ENCODE measurements at places on chromosomes 13 and 19.

GRCh38 chr13:75312884-75313520 is 169.0 kb downstream of the TBC1D4 start:
- DNase-seq = peak; percentile 77

DNA sequence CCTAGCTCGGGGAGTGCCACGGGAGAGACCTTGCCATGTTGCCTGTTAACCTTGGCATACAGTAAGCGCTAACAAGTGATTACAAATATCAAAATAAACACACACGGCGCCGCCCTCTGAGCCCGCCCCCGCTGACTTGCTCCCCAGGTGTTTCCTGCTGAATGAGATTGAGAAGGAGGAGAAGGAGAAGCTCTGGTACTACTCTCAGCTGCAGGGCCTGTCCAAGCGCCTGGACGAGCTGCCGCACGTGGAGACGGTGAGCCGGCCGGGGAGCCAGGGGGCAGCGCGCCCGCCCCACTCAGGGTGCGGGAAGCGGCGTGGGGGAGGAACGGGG is 5.0 kb downstream of the APC2 start:
- DNase-seq = no peak

- DNase-seq = no peak
Observed at GRCh38 chr19:14943601-14944000, 2.3 kb downstream of the OR7C2 start.

DNA sequence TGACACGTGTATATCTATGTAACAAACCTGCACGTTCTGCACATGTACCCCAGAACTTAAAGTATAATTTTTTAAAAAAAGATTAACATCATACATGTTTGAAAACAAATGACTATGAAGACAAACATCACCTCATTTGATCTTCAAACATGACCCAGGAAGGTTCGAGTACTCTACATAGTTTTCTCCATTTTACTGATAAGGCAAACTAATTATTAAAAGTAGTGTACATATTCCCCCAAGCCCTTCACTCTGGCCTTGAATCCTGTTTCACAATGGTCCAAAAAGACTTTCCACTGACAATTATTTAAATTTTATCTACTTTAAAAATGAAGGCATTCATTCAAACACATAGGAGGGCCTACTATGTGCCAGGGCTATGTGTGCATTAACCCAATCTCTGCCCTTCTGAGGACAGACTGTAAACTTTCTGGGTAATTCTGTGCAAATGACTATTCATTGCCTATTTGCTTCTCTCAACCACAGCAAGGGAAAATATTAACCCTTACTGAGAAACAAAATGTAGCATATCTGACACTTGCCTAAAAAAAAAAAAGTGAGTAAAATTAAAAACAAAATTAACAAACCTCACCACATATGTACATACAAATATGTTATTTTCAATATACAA is 22.1 kb downstream of the ATP7B start:
- no peak for DNase-seq

- DNase-seq = no peak
Observed at GRCh38 chr19:32824191-32824751, 45.3 kb downstream of the SLC7A9 start.

- no peak for DNase-seq
Observed at GRCh38 chr19:2199215-2199614, 35.5 kb downstream of the DOT1L start.

DNA sequence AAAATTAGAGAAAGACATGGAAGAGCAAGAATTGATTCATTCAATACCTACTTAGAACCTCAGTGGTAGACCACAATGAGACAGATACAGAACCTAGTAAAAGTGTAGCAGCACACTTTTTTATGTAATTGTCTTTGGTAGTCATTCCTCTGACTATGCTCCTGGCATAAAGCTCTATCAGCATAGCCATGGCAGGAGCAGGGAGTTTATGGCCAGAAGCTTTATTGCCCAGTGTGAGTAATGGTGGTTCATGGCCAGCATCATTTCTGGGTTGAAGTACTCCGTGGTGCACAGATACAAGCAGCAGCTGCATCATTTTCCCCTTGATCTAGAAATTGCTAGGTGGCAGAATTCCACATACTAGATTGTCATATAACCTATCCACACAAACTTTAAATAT is 352.6 kb downstream of the TBC1D4 start:
- DNase-seq = no peak

DNA sequence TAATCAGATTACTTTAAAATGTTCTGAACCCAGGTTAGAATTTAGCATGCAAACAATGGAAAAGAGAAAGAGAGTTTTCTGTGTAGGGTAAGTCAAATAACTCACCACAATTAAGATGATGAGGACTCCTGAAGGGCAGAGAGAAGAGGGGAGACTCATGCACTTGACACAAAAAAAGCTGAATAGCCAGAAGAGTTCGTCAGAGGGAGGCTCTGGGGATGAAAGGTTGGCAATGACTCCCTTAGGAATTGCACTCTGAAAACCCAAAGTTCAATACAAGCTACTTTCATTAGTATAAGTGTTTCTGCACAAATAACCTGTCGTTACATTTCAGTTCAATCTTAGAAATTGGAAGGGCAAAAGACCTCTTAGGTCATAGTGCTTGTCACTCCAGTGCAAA is 434.4 kb upstream of the PCDH9 start:
- DNase-seq = no peak

DNA sequence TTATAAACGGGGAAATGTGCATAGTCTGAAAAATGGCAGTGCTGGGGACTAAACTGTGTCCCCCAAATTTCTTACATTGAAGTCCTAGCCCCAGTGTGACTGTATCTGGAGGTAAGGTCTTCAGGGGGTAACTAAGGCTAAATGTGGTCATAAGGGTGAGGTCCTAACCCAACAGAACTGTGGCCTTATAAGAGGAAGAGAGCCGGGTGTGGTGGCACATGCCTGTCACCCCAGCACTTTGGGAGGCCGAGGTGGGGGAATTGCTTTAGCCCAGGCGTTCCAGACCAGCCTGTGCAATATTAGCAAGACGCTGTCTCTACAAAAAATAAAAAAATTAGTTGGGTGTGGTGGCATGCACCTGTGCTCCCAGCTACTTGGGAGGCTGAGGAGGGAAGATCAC is 17.8 kb downstream of the PROZ start:
- peak; percentile 47 for DNase-seq

DNA sequence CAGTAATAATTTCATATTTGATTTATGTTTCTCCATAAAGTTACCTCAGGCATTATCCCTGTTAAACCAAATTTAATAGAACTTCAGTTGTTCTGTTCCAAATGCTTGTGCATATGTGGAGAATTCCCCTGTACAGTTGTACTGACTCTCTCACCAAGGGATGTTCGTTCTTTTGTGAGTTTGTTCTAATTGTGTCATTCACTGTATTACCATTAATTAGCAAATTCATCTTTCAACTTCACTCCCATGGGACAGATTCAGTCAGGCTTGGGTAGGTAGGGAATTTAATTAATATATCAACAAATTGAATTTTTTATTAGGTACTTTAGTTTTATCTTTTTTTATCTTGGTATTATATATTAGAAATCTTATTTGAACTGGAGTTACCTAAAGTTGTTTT is 265.4 kb downstream of the DCT start:
- no peak for DNase-seq

DNA sequence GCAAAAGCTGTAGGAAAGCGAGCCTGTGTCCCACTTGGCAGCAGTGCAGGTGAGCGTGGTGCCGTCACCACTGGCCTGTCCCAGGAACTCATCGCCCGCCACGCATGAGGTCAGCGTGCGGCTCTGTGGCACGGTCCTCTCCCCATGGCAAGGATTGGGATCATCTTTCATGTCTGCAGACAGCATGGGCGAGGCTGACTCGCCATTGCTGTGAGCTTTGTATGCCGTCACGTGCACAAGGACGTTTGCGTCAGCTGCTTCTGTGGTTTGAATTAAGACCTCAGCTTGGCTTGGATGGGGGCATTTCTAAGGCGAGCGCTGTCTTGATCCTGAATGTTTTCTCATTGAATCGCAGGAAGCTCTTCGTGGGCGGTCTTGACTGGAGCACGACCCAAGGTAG is 9.8 kb downstream of the DAZAP1 start:
- no peak for DNase-seq

GRCh38 chr13:76533251-76533650 is 353.0 kb downstream of the KCTD12 start:
- DNase-seq = no peak

GRCh38 chr19:2207991-2208860 is 27.9 kb downstream of the PLEKHJ1 start:
- DNase-seq = peak; percentile 31

DNA sequence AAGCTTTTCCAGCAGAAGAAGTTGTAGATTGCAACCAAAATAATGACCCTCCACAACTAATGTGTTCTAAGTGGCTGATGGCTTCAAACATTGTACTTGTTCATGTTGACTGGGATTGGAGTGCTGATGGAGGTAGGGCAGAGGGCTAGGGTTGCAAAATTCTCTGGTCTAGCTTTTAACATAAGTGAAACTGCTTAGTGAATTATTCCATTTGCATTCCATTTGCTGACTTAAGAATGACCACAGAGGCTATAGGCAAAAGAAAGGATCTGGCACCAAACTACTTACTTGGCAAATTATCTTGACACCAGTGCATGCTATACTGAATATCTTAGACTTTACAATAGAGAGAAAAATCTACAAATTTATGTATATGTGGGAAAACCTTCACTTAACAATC is 287.0 kb downstream of the FGF9 start:
- DNase-seq = no peak

- DNase-seq = no peak
Observed at GRCh38 chr19:41324231-41324702, 14.3 kb downstream of the CCDC97 start.

GRCh38 chr19:45200568-45200967 is 22.0 kb downstream of the BLOC1S3 start:
- DNase-seq = no peak

- DNase-seq = no peak
Observed at GRCh38 chr19:10191347-10191746, 3.4 kb downstream of the DNMT1 start.

DNA sequence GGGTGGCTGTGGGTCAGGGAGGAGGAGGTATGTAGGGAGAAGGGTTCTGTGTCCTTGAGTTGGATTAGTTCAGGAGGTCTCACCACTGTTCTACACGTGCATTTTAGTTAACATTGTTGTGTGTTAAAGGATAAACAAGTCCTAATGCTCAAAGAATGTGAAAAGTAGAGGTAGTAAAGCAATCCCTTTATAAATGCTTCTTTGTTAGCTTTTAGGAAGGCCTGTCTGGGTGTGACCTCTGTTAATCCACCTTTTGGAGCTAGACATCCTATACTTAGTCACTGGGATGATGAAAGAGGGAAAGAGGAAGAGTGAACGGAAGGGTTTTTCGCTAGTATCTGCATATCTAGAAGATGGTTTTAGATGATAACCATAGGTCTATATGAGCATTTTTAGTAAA is 42.2 kb upstream of the FLT1 start:
- DNase-seq = no peak

DNA sequence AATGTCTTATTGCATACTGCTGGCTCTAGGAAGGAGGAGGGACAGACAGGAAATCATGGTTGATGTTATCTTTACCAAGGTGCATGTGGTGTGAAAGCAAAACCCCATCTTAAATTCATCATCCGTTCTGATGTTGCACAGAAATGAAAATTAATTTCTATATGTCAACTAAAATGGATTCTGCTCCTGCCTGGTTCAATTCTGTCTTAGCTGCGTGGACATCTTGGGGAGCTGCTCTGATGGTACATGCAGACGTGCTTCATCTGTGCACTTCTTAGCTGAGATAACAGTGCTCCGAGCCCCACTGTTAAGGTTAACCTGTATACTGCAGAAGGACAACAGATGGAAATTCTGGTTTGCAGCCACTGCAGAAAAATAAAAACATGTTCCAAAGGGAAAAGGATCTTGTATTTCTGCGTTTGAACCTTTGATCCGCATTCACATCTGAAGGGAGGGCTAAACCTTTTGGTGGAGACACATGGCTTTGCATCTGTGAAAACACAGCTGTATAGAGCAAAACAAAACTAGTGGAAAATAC is 155.6 kb downstream of the TM9SF2 start:
- peak; percentile 9 for DNase-seq

DNA sequence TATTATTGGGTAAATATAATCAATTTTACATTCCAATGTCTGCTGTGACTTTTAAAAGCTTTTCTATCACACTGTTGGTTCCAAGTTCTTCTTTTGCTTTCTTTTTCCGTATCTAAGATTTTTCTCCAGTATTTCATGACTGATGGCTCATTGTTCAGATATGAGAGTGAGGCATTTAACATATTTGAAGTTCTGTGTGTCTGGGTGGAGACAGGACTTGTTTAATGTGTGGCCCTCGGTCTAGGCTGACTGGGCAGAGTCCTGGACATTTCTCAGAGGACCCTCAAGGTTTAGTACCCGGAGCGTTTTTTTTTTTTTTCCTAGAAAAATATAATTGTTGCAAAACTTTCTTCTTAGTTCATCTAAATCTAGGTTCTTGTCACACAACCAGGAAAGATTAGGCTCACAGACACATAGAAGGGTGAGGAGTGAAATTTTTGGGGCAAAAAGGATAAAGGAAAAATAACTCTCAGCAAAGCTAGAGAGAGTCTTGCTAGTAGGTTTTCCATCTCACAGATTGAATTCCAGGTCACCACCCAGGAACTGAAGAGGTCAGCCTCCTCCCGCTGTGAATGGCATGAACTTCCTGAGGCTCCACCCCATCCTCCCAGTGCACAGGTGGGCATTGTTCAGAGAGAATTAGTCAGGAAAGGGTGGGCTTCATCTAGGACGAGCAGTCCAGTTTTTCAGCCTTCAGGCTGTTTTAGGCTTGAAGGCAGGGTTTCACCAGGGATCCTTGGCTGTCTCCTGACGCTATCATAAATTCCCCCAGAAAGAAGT is 1002.4 kb upstream of the PCDH9 start:
- no peak for DNase-seq

GRCh38 chr13:89740994-89741685 is 1606.3 kb upstream of the MIR17HG start:
- no peak for DNase-seq

DNA sequence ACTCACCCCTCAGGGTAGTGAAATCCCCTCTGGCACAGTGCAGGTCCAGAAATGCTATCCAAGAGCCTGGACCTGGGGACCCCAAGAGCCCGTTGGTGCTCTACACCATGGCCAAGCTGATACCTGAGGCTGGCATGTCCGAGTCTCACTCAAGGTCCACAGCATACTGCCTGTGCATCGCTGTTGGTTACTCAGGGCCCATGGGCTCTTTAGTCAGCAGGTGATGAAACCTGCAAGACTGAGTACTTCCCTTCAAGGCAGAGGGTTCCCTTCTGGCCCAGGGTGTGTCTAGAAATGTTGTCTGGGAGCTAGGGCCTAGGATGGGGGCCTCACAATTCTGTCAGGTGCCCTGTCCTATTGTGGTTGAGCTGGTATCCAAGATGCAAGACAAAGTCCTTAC is 19.6 kb upstream of the KBTBD7 start:
- DNase-seq = no peak

DNA sequence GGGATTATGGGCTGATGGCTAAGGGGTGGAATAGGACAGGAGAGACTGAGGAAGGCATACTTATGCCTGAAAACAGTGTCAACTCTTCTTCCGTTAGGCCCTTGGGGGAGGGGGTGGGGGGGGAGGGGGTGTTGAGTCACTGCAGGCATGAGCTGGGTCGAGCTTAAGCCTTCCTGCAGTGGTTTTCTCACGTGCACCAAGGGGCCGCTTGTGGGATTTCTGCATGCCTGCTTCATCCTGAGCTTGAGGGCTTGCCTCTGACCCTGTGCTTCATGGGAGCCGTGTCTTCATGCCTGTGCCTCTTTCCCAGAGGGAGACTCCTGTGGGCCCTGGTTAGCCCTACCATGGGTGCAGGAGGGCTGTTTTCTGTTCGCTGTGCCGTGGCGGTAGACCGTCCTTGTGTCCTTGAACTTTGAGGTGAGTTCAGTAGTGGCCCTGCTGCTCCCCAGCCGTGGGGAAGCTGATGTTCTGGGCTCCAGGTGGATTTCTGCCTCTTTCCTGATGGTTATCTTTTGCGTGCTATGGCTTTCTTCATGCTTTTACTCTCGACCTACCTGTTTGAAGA is 186.1 kb downstream of the PCCA start:
- DNase-seq = no peak

- no peak for DNase-seq
Observed at GRCh38 chr13:37475966-37476365, 122.6 kb downstream of the POSTN start.

Measured in activated CD4-positive, alpha-beta T cell treated with anti-CD3 and anti-CD28 coated beads for 48 hours (primary cell).